ENCODE measurements at places on chromosomes 1 and 21.

DNA sequence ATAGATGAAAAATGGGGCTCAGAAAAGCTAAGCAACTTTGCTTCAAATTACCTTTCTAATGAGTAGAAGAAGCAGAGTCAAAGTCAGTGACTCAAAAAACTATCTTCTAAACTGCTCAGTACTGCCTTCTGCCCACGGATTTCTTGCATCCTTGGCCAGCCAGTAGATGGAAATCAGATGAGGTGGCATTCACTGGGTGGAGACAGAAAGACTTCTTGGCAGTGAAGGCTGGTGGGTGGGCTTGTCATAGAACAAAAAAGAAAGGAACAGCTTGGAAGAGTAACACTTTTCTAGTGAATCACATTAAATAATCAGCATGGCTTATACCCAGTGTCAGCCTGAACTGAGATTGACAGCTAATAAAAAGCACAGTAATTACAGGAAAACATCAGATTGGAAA lies 170.7 kb downstream of the ST6GALNAC5 start:
- no peak for DNase-seq

GRCh38 chr21:37710546-37711285 lies 205.5 kb downstream of the KCNJ6 start:
- DNase-seq, result peak; percentile 93

GRCh38 chr1:209389258-209389657 lies 194.3 kb upstream of the CAMK1G start:
- no peak for DNase-seq

DNA sequence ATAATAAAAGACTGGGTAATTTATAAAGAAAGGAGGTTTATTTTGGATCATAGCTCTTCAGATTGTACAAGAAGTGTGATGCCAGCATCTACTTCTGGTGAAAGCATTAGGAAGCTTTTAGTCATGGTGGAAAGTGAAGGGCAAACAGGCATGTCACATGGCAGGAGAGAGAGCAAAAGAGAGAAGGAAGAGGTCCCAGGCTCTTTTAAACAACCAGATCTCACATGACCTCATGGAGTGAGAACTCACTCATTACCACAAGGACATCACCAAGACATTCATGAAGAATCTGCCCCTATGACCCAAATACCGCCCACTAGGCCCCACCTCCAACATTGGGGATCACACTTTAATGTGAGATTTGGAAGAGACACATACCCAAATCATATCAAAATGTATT lies 10.0 kb downstream of the RPTN start:
- no peak for DNase-seq

DNA sequence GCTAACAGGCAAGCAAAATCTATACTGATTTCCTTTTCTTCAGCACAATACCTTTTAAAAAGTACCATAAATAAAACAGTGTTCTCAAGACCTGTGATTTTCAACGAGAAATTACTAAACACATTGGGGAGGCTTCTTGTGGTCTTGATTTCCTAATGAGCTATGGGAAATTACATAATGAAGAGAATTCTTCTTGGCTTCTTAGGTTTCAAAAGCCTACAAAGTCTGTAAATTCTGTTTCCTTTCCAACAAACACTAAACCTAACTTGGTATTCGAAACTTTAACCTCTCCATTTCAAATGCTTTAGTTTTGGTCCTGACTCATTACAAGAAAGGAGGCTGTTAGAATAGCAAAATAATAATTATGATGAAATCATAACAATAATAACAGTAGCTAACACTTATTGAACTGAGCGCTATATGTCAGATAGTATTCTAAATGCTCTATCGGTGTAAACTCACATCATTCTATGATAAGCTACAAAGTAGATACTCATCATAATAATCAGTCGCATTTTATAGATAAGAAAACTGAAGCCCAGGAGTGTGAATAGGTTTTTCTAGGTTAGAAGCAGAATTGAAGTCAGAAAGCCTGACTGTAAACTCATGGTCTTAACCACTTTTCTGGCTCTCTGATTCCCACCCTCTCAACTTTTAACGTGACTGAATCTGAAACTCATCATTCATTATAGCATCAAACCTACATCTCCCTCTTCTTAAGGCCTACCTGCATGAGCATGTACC lies 486.7 kb downstream of the SMYD3 start:
- DNase-seq, result no peak

DNA sequence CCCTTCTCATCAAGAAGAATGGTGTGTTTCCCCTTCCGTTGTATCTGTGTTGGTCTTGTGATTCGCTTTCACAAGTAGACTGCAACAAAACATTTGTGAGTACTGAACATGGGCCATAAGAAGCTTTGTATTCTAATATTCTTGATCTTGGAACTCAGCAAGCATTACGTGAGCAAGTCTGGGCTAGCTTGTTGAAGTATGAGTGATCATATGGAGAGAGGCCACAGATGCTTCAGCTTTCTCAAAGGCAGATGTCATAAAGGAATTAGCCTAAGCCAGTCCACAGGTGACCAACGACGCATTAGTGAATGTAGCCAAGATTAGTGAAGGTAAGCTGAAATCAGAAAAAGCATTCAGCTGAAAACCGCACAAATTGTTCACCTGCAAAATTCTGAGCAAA lies 609.6 kb upstream of the NEGR1 start:
- DNase-seq, result no peak

DNA sequence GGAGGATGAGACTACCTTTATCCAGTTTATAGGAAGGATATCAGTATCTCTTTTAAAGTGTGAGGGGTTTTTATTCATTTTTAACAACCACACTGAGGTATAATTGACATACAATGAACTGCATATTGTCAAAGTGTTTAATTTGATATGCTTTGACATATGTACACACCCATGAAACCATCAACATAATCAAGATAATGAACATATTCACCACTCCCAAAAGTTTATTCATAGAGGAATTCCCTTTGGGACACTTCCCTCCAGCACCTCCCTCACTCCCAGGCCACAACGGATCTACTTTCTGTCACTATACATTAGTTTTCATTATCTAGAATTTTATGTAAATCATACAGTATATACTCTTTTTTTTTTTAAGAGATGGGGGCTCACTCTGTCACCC lies 63.4 kb upstream of the MCOLN3 start:
- DNase-seq, result no peak

DNA sequence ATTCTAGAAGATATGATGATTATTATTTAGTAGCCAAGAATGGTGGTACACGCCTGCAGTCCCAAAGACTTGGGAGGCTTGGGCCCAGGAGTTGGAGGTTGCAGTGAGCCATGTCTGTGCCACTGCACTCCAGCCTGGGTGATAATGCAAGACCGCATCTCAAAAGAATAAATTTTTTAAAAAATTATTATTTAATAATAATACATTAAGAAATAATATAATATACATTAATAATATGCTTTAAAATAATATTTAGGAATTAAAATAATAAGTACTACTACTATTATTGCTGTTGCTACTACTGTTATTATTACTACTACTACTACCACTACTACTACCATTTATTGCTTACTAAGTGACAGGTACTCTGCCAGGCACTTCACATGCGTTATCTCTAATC lies 27.2 kb downstream of the CCDC30 start:
- DNase-seq, result no peak

GRCh38 chr1:26826261-26827105 lies at the start of gene ZDHHC18:
ZDHHC18 (plus strand) TSS chr1:26826688; CDS start chr1:26826805, 117 bp downstream.
- peak; percentile 71 for DNase-seq

- no peak for DNase-seq
Observed at GRCh38 chr1:2557482-2558400, 1.6 kb downstream of the TNFRSF14 start.

GRCh38 chr1:204465546-204466415 lies 28.8 kb downstream of the PIK3C2B start:
- DNase-seq, result no peak

DNA sequence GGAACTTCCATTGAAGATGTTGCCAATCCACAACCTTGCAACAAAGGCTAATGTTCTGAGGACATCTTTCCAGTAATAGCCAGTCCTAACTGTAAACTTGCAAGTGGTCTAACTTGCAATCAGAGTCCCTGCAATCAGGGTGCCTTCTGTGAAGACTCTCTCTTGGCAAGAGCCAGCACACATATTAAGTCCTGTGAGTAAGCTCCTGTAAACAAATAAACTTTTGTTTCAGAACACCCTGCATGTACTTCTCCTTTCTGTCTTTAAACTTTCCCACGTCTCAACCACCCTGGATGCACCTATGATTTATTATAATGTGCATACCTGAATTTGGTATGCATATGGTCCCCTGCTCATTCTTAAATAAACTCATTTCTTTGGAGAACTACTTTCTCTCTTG lies 9.1 kb downstream of the GBP7 start:
- DNase-seq, result no peak

DNA sequence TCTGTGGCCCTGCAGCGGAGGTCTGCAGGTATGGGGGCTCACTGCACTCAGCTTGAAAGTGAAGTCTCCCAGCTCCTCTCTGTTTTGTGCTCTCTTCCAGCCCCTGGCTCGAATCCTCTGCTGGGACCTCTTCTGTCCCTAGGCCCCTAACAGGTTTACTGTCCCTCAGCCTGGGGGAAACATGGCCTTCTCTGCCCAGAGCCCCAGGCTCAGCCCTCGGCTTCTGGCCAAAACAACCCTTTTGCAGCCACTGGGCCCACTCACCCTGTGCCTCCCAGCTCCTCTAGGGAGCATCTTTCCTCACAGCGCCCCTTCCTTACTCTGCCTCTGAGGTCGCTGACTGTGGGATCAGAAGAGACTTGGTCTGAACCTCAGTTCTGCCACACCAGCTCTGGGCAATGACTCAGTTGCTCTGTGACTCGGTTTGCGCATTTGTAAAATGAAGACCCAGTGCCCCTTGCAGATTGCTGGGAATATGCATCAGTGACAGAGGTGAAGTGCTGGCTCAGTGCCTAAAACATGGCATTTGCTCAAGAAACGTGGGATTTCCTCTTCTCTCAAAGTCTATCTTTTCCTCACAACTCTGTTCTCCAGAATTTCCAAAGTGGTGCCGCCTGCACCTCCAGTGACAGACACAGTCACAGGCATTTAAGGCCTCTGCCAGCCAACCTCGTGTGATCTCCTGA lies 26.5 kb upstream of the TENT5C start:
- no peak for DNase-seq

GRCh38 chr1:18413541-18414305 lies 67.0 kb upstream of the KLHDC7A start:
- no peak for DNase-seq

DNA sequence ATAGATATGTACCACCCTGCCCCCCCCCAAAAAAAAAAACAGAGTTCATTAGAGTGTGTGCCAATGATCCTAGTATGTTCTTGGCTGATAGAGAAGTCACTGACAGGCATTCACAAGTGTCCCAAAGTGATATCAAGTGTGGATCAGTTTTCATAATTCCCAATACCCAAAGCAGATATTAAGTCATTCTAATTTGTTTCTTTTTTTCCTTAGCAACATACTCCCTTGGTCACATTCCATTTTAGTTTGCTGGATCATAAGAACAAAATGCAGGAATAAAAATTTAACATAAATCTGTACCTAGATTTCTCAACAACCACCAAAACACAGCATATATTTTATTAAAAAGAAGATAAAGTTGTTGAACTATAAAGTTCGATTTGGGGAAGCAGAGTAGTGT lies 129.8 kb upstream of the PALMD start:
- DNase-seq, result no peak

GRCh38 chr1:185741551-185741950 lies 7.4 kb downstream of the HMCN1 start:
- DNase-seq, result no peak

DNA sequence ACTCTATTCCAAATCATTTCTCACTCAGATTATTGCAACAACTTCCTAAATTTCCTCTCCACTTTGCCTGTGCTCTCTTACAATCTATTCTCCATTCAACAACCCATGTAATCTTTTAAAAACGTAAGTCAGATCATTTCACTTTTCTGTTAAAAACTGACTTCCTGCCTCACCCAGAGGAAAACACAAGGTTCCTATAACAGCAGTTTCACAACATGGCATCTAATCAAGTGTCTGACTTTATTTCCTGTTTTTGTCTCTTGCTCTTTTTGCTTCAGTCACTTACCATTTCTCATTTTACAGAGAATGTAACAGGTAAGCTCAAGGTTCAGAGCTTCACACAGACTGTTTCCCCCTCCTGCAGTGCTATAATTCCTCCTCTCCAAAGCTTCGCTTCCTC lies 560.7 kb downstream of the LRRIQ3 start:
- DNase-seq, result no peak

GRCh38 chr1:29590583-29591565 lies 354.6 kb downstream of the PTPRU start:
- DNase-seq, result no peak

DNA sequence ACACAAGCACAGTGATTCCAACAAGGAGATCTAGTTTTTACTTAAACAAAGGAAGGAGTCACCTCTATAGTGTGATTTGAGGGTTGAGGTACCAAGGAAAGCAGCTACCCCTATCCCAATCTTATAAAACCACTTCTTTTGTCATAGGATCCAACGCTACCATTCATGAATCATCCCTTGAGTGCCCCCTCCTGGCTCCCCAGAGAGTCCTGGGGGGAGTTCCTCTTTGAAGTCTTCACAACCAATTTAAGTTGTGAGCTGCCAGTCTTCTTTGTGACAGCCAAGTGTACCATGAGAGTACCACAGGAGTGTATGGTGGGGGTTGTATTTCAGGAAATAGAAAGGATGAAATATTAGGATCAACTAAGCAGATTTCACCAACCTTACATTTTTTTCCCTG lies 39.1 kb upstream of the NHLH2 start:
- DNase-seq, result no peak

DNA sequence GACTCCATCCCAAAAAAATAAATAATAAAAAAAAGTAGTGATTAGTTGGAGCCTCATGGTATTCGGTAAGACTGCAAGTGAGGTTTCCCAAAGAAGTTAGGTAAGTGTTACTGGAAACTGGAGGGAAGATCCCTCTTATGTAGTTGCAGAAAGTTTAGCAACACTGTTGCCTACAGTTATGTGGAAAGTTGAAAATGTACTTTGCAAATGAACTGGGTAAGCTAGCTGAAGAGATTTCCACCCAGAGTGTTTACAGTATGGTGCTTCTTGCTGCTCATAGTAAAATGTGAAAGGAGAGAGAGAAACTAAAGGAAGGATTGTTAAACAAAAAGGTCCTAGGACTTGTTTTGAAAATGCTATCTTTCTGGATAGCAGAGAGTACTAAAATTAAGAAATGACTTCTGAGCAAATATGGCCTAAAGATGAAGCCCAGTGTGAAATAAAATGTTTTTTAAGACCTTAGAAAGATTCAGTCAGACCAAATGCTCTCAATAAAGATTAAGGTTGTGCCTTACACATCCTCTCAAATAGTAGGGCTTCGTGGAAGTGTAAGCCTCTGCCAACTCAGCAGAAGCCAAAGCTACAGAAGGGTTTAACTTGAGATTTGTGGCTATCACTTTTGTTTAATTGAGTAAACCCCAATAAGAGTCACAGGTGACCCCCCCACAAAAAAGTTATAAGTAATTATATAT lies 31.5 kb downstream of the RPS6KC1 start:
- no peak for DNase-seq

GRCh38 chr21:29335720-29336119 lies 37.0 kb downstream of the BACH1 start:
- no peak for DNase-seq

- DNase-seq, result no peak
Observed at GRCh38 chr1:41811051-41811795, 107.5 kb downstream of the HIVEP3 start.
